Stomach (tissue), 19 donors: ENCODE measurements at places on chromosomes 11 and 22. TPM values are rescaled to one million over a fixed set of nuclear protein-coding genes. Genes with fewer than 3 reads are reported as not detected.

DNA sequence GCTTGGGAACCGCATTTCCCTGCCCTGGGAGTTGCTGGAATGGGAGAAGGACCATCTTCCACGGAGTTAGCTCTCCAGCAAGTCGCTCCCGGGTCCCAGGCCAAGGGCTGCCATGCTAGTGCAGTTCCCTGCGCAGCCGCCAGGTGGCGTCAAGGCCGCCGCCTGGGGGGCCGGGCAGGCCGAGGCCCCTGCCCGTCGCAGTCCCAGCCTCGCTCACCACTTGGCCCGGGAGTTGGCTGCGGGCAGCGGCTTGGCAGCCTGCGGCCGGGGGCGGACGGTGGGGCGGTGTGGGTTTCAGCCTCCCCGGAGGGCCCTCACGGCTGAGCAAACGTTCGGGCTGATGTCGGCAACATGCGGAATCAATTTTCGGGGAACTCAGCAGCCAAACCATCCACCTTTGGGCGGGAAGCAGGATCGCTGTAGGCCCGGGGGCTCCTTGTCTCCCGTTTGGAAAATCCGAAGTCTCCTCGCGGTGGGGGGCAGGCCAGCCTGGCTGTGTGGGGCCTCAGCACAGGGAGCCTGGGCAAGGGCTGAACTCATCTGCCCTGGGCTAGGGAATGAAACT is 415.1 kb downstream of the SOX6 start:
- no peak for DNase-seq
- H3K4me3 ChIP-seq, result no peak overlapping the region
- no peaks in the 10 kb centered on the region for H3K27me3 ChIP-seq
- H3K4me1 ChIP-seq, result no peaks in the 10 kb centered on the region

DNA sequence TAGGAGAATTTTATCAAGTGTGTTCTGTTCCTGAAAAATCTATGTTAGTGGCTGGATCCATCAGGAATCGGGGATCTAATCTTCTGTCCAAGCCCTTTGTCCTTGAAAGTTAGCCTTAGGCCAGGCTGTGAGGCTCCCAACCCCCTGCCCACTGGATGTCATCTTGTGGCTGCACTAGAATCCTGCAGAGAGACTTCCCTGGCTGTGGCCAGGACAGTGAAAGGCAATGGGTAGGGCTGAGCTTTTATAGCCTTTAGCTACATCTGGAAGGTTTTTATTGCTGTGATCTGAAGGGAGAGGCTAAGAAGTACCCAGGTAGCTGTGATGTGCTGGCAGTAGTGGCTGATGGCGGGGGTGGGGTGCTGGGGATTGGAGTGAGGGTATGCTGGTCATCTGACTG is 2.1 kb downstream of the OAF start:
- peaks cover 90% of the 10 kb centered on the region for H3K4me1 ChIP-seq
- H3K27me3 ChIP-seq, result no peaks in the 10 kb centered on the region
- no peak for DNase-seq
- H3K36me3 ChIP-seq, result peaks cover 10% of the 10 kb centered on the region
- H3K27ac ChIP-seq, result peak overlapping the region; percentile 93

VPREB1 gene
- 2.2 TPM for total RNA-seq

DGCR6L gene
- total RNA-seq, result 60.7 TPM
